DMS79 treated with DMSO at 0.1 percent for 48 hours (cell line): ENCODE measurements at places on chromosomes 6 and 20.

- peak; percentile 51 for DNase-seq
These were observed 64.8 kb downstream of the KIAA0319 start for GRCh38 chr6:24581084-24581669.

GRCh38 chr20:44392776-44393607 lies 37.5 kb downstream of the HNF4A start:
- DNase-seq, result no peak

GRCh38 chr6:154602296-154602695 lies 91.8 kb upstream of the CNKSR3 start:
- no peak for DNase-seq

DNA sequence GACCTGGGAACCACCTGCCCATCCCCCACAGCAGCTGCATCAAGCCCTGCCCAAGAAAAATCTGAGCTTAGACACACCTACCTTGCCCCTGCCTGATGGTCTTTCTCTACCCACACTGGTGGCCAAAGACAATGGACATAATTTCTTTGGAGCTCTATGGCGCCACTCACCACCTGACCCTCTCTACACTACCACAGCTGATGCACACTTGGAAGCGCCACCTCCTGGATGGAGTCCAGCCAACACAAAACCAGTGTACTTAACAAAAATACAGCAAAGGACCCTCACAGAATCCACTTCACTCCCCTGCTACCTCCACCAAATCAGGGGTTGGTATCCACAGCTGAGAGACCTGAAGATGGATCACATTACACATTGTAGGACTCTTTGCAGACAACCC lies 39.7 kb upstream of the CLVS2 start:
- no peak for DNase-seq

DNA sequence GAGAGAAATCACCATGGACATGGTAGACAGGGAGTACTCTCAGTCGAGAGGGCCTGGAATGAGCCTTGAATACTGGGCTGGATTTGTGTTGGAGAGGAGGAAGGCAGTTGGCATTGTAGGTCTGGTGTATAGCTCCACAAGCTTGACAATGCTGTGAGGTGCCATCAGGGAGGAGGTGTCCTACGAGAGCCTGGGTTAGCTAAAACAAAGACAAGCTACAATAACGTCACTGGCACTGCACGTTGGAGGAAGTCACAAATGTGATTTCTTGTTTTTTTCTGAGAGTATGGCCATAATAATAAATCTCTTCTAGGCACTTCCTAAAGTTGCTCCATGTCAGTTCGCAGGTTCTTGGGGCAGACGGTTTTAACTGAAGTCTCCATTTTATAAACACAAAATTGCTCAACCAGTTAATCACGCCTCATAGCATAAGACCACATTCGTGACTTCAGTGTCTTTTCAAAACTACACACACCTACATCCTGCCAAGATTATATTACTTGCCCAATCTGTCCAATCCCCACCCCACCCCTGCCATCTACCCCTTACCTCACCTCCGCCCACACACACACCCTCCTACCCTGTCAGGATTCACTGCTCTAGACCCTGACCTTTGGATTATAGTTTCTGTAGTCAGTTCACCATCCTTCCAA lies 4.4 kb upstream of the HLA-DMB start:
- DNase-seq, result no peak

DNA sequence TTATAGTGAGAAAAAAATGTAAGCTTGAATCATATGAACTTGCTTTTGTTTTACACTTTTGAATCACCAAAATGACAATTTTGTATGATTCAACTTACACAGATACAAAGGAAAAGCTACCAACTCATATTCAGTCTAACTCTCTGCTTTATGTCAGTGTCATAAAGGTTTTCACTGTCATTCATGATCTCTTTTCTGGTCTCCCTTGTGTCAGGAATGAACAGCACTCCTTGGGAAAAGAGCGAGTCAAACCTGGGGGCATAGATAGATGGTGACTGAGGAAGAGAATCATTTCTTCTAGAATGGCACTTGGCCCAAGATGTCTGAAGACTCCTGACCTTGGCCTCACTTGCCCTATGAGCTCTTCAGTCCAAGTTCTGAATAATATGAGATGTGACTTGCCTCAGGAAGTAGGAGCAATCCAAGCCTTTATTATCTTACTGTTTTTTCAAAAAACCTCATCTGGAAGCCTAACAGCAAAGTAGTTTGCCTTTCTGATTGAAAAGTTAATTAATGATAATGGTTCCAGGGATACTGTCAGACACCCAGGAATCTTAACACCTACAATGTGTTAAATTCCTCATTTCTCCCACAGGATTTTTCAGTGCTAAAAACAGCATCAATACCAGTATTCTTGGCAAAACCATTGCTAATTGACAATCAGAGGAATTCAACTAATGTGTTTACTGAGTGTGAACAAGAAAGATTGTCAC lies 270.0 kb upstream of the HSF2 start:
- DNase-seq, result no peak

DNA sequence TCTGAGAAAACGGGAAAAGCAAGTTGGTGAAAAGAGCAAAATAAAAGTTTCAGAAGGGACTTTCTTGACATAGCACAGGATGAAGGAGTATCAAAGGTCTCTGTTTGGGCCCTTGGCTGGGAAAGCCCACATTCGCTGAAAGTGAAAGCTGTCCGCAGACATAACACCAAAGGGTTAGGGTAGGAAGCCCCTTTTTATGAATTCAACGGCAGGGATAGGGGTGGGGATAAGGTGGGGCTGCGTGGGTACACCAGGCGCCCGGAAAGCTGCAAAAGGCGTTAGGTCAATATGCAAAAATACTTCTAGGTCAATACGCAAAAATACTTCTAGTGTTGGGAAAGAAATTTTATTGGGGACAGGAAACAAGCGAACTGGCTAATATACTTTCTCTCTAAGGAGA lies 135.1 kb downstream of the OR2B2 start:
- no peak for DNase-seq

- DNase-seq, result no peak
These were observed 20.9 kb upstream of the MAP1LC3A start for GRCh38 chr20:34537651-34538050.

GRCh38 chr6:137536104-137536773 lies 42.0 kb upstream of the OLIG3 start:
- no peak for DNase-seq

- no peak for DNase-seq
These were observed 97.3 kb upstream of the ZNFX1 start for GRCh38 chr20:49375170-49375569.

- DNase-seq, result no peak
These were observed 10.4 kb upstream of the BPI start for GRCh38 chr20:38293491-38294065.

DNA sequence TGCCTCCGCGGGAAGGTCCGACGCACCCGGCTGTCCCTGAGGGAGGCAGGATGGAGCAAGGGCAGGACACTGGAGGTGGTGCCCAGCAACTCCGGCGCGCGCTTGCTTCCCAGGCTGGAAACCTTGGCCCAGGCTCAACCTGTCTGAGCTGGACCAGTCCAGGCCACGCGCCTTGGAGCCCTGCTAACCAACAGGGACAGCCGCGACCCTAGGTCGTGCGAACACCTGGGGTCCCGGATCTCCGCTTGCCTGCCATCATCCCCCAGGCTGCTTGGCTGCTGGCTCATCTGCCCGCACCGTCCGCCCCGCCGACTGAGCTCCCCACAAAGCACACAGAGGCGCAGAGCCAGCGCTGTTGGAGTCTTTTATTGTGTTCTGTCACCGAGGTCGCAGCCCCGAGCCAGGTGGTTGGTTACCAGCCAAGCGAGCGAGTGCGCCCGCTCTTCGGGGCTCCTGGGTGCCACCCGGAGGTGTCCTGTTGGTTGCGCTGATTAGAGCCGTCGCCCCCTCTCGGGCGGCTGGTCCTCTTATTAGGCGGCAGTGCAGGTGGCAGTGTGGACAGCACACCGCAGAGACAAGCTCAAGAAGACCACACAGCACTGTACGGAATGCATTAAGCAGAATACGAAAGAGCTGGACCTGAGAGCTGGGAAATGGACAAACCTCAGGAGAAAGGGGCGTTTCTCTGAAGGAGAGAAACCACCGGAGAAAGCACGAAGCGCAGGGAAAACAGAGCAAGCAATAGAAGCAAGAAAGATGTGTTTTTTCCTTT lies 3.8 kb downstream of the COL12A1 start:
- no peak for DNase-seq

DNA sequence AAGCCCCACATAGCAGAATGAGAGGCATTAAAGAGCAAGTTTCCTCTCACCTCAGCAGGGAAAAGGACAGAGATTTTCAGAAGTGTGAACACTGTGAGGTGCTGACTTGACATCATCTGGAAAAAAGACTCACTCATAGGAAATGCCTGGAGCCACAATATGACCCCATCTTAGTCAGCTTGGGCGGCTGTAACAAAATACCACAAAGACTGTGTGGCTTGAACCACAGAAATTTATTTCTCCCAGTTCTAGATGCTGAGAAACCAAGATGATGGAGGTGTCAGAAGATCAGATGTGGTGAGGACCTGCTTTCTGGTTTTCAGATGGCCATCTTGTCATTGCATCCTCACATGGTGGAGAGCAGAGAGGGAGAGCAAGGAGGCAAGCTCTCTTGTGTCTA lies 253.1 kb downstream of the ADGB start:
- no peak for DNase-seq

DNA sequence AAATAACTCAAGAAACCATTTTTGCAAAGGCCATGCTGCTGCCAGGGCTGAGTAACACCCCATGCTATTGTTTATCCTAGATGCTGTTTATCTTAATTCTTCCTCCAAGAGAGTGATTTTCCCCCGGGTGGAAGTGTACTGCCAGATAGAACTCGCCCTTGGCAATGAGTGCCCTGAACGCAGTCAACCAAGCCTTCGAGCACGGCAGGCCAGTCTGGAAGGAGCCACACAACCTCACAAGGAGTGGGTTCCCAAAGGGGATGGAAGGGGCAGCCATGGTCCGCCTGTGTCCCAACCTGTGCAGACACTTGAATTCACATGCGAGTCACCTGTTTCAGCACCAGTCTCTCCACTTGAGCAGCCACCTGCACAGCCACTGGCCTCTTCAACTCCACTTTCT lies 31.9 kb downstream of the PNPLA1 start:
- peak; percentile 93 for DNase-seq

- peak; percentile 58 for DNase-seq
These were observed 870 bp downstream of the PAK5 start for GRCh38 chr20:9838035-9838377.

DNA sequence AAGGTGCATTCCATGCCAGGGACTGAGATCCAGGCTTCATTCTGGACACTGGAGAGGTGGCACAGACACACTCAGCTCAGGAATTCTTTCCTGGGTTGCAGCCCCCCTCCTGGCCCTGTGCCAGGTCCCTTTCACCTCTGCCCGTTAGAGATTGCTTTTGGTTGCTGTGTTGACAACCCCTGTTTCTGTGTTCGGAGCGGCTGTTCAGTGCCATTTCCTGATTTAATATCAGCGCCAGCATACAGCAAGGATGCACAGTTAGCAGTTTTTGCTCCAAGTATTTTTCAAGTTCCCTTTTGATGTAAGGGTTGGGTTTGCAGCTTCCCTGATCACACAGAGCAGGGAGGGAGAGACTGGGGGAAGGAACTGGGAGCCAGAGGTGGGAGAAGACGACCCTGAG lies 8.5 kb upstream of the MAFB start:
- DNase-seq, result no peak

GRCh38 chr20:50680105-50680960 lies 11.0 kb downstream of the RIPOR3 start:
- DNase-seq, result no peak

- peak; percentile 60 for DNase-seq
These were observed 13.5 kb upstream of the ZNF391 start for GRCh38 chr6:27374824-27375612.

- no peak for DNase-seq
These were observed 269.3 kb downstream of the ARHGAP18 start for GRCh38 chr6:129440691-129441090.

DNA sequence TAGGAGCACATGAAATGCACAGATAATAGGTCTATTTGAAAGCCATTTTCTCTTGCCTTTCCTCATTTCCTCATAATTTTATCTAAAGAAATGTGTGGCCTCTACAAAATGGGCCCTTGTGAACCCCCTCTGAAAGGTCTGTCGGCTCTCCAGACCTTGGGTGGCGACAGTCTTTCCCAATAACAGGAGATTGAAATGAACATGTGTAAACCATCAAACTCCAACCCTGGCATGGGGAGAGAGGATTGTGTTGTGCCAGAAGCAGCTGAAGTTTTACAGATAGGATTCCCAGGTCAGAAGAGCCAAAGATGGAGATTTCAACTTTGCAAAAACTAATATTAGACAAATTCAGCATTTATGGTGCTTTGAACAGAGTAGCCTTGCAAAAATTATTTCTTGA lies 277.1 kb upstream of the ECI2 start:
- DNase-seq, result no peak

GRCh38 chr20:53985150-53985518 lies 85.3 kb downstream of the BCAS1 start:
- no peak for DNase-seq

GRCh38 chr6:141906569-141907080 lies 226.1 kb upstream of the GJE1 start:
- DNase-seq, result no peak

DNA sequence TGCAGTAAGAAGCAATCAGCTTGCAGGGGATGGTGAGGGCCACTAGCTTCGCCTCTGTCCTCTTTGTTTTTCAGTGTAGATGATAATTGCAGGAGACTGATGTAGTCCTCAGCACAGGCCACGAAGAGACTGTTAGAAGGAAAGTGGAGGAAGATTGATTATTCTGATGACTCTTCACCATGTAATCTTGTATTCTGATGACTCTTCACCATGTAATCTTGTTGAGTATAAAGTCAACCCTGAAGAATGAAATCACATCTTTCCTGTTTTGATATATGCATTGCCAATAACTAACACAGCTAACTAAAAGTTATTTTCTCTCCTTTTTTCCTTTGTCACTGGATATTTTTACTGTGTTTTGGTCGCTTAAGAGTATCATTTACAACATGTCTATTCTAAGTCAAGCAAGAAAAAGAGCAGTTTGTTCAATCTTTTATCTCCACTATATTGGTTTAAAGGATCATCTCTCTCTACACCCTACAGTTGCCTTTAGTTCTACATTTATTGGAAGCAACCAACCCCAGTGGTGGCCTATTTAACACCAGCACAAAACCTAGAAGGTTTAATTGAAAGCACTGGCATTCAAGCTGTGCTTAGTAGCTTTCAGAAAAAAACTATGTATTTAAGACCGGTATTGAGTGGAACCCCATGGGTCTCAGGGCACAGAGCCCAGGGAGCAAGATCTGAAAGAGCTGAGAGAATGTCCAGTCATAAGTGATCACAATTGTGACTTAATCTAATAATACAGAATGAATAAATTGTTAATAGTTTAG lies 107.2 kb upstream of the BTBD3 start:
- no peak for DNase-seq

GRCh38 chr6:43120944-43121913 lies 45.1 kb downstream of the PTK7 start:
- DNase-seq, result no peak

GRCh38 chr6:16482702-16483314 lies 244.4 kb downstream of the GMPR start:
- DNase-seq, result no peak

DNA sequence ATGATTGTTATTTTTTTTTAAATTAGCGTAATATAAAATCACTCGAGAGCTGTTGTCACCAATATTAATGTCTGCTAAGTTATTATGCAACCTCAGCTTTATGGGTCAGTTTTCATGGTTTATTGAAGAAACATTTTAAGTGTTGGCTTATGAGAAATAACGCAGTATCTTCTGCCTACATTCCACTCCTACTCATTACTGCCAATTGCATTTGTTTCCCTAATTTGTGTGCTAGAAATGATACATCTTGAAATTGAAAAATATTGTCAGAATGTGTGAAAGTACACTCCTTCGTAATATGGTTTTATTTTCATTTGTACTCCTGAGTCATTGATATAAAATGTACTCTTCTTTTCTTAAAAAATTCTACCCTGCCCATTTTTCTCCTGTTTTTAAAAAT lies 333.3 kb upstream of the HSF2 start:
- no peak for DNase-seq
